HFFc6 (cell line): ENCODE measurements at places on chromosomes 16 and 17.

- DNase-seq, result no peak
Measured at GRCh38 chr16:26598061-26598460, 468.7 kb upstream of the C16orf82 start.

GRCh38 chr17:6938637-6939036, 57.2 kb upstream of the ALOX12 start:
- no peak for DNase-seq

DNA sequence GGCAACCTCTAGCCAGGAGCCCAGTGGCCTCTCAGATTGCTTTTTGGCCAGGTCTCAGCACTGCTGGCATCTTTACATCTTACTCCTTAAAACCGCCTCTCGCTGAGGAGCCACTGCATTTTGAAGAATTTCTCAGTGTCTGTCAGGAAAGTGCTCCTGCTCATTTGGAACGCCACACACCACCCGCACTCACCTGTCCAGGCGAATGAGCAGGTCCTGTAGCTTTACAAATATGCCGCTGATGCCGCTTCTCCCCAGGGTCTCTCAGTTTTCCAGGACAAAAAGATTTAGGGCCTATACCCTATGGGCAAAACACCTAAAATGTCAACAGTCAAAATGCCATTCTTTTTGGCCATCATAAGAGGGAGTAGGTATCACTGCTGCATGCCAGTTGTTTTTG, 22.1 kb downstream of the CYB561 start:
- DNase-seq, result no peak

DNA sequence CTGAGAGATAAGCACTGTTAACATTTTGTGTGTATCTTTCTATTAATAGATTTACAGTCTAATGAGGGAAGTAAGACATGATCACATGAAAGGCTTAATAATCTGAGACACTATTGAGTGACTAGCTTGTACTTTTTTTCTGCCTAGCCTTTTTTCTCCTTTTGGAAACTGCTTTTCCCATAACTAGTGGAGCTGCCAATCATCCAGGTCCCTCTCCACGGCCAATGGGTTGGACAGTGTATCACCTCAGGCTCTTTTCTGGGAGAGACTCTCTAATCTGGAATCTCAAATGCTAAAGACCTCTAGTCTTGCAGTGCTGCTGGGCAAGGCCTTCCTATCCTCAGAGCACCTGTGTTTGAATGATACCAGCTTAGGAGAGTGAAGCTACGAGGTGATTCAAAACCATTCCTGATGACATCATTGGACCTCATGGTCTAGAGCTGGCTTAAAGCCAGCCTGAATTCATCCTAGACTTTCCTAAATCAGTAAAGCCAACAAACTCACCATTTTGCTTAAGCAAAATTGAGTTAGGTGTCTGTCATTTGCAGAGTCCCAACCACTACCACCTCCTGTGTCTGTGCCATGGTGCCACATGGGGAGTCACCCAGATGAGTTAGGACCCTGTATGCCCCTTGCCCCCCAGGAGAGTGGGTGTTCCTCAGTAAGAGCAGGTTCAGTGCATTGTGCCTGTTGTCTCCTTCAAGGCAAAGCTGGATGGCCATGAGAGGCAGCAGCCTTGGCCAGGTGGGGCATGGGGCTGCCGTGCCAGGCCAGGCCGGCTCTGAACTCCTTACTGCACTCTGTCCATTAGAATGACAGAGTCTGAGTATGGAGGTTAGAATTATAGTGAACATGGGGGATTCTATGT, 62.9 kb downstream of the SPECC1 start:
- DNase-seq, result no peak

- DNase-seq, result no peak
Measured at GRCh38 chr16:67841198-67841815, 813 bp upstream of the THAP11 start.

- DNase-seq, result no peak
Measured at GRCh38 chr17:40479754-40480480, 21.5 kb downstream of the TNS4 start.

DNA sequence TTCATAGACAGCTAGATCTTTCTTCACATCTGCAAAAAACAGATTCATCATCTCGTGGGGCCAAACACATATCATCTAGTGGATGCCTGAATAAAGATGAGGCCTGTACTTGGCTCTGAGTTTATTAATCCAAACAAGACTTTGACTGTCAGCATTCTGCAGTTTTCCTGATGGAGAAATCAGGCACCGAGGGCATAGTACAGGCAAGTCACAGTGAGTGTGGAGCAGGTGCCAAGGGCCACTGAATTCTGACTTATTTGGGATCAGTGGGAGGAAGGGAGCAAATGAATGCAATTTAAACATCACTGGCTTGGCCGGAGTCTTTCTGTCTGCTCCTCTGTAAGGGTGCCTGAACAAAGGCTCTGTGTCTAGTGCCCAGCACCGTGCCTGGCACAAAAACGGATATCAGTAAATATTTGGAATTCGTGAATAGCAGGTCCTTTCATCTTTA, 975 bp downstream of the CFAP20 start:
- DNase-seq, result no peak

DNA sequence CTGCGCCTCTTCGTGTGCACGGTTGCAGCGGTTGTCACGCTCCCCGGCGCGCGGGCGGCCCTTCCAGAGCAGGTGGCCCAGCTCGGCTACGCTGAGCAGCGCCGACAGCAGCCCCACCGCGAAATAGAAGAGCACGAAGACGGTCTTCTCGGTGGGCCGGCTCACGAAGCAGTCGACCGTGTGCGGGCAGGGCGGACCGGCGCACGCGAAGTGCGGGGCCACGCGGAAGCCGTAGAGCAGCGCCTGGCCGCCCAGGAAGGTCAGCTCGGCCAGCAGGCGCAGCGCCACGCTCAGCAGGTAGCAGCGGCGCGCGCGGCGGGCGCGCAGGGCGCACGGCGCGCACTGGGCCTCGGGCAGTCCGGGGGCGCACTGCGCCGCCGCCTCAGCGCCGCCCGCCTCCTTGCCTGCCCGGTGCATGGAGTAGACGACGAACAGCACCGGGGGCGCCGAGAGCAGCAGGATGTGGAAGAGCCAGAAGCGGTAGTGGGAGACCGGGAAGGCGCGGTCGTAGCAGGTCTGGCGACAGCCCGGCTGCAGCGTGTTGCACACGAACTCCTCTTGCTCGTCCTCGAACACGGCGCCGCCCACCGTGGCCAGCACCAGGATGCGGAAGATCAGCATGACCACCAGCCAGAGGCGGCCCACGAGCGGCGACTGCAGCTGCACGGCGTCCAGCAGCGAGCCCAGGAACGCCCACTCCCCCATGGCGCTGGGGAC, 1.3 kb downstream of the GJD3 start:
- peak; percentile 18 for DNase-seq

DNA sequence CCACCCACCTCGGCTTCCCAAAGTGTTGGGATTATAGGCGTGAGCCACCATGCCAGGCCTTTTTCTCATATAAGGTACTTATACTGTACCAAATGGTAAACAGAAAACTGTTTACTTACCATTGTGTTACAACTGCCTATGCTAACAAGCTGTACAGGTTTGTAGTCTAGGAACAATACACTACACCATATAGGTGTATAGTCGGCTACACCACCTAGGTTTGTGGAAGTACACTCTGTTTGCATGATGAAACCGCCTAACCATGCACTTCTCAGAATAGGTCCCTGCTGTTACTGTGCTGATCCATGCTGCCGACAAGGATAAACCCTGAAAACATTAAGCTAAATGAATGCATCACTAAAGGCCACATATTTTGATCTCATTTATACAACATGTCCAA, 18.9 kb downstream of the DNAJA2 start:
- no peak for DNase-seq

- peak; percentile 20 for DNase-seq
Measured at GRCh38 chr16:11914210-11915113, 1.3 kb downstream of the GSPT1 start.

DNA sequence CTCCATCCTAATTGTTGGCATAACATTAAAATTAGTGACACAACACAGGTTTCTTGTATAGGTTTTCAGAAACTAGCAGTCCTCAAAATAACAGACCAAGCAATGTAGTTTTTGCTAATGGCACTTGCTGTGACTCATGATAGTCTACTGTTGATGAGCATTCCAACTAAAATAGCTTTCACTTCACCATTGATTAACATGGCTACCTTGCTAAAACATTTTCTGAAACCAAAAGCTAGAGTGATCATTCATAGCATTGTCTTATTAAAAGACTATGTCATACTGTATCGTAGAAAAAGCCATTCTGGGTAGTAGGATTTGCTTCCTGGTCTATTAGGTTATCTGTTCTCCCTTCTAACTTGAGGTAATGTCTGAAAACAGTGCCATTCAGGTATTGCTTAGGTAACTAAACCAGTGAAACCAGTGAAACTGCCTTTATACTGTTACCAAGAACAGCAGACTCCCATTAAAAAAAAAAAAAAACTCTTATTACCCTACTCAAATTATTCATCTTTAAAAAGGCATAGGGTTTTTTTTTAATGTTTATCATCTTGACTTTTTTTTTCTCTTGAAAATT, 2.5 kb upstream of the CLTC start:
- DNase-seq, result no peak

DNA sequence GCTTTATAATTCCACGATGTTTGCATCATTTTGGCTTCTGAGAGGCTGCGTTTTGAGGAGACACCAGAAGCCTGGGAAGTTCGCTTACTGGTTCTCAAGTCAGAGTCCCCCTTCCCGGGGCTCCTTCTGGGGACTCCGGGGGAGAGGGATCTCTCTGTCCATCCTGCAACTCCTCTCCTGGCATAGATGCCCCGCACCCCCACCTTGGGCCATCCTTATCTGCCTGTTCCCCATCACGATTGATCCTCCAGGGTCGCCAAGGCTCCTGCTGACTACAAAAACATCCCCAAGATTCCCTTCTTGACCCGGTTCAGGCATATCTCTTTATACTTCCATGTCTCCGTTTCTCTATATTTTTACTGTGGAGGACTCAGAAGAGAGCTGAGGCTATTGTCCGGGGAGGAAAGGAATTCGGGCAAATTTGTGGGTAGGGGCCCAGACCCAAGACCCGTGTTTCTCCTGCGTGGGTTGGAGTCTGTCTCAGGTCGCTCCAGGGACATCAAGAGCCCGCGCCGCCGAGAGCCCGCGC, 18.4 kb upstream of the HOXB13 start:
- DNase-seq, result no peak

DNA sequence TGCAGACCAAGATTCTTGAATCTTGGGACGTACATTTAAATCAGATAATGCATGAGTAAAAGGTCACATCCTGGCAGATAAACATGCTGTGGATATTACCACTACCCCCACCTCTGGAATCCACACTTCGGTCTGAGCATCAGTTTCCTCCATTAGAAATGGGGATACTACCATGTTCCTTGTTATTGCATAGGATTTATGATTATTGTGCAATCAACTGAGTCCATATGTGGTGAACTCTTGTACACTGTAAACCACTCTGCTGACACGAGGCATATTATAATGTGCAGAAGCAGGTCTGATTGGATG, 108.7 kb downstream of the VAT1L start:
- no peak for DNase-seq

- no peak for DNase-seq
Measured at GRCh38 chr17:76239538-76240274, 587 bp downstream of the RNF157 start.

DNA sequence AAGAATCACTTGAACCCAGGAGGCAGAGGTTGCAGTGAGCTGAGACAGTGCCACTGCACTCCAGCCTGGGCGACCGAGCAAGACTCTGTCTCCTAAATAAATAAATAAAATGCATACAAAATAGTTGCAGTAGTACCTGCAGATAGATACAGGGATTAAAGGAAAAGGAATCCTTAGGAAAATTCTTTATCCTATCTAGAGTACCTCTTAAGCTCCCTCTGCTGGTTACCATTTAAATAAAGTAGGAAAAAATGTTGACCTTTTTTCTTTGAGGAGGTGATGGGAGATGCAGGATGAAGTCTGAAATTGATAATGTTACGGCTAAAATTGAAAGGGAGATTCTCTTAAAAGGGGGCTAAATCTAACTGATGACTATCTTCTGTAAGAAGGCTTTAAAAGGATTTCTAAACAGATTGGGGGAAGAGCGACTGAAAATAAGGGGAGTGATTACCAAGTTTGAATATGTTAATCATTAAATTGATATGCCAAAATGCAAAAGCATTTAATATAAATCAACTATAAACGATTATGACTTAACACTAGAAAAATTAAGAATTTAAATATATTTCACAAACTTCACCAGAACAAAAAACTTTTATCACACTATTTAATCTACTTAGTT, 29.4 kb downstream of the C16orf87 start:
- peak; percentile 33 for DNase-seq

GRCh38 chr17:63474174-63474573, 2.7 kb upstream of the ACE start:
- DNase-seq, result no peak

DNA sequence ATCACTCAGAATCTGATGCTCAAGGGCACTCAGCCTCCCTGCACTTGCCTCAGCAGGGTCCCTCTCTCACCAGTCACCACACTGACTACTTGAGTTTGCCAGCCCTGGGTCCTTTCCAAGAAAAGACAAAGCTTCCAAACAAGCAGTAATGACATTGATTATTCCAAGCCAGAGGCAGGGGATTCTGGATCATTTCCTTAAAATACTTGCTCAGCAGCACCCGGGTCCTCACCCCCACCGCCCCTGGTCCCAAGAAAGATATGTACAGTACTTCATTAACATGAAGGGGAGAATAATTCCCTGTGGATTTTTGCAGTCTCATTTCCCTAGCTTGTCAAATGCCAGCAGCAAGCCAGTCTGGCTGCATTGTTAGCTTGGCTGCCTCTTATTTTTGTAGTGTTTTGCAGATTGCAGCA, 83.2 kb upstream of the GNAO1 start:
- no peak for DNase-seq

GRCh38 chr17:67747681-67748235, 30.0 kb downstream of the NOL11 start:
- no peak for DNase-seq

DNA sequence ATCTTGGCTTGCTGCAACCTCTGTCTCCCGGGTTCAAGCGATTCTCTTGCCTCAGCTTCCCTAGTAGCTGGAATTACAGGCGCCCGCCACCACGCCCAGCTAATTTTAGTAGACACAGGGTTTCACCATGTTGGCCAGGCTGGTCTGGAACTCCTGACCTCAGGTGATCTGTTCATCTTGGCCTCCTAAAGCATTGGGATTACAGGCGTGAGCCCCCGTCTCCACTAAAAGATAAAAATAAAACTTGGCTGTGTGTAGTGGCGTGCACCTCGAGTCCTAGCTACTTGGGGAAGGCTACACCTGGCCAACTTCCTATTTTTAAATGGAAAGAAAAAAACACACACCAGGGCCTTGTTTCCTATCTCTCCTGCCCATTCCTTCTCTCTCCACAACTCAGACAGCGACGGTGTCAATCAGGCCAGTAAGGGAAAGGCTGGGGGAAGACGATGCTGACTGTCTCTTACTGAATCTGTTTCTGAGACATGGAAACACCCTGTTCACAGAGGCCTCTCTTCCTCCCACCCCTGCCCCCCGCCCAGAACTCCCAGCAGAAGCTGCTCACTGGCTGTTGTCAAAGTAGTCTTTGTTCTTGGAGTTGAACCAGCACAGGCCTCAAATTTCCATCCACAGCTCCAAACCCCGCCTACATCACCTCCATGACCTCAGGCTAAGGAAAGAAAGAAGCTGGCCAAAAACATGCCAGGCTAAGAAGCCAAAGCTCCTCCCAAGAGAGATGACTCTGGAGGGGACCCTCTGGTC, 96.6 kb downstream of the NXN start:
- DNase-seq, result no peak

- no peak for DNase-seq
Measured at GRCh38 chr16:2515180-2515851, 1.6 kb downstream of the ATP6V0C start.
